ENCODE measurements at places on chromosomes 4 and X. TPM values are rescaled to one million over a fixed set of nuclear protein-coding genes. Genes with fewer than 3 reads are reported as not detected.

DNA sequence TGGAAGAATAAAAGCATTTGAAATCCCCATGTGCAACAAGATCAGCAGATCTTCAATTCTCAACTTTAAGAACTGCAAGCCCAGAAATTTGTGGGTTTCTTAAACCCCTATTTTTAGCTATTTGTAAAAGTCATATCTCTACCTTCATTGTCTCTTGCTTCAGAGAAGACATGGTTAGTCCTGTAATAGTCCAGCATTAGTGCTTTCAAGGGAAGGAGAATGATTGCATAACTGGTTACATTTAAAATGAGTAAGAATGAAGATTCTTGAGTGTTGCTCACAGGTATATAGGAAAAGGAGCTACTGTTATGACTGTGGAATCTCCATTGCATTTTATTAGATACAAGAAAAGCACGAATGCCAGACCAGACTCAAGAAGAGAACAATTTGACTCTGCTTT is 84.0 kb downstream of the CCSER1 start:
- H3K4me3 ChIP-seq = no peak overlapping the region
- no peaks in the 10 kb centered on the region for H3K27me3 ChIP-seq
- H3K4me1 ChIP-seq = no peaks in the 10 kb centered on the region
- DNase-seq = no peak
- H3K27ac ChIP-seq = no peak overlapping the region
- no peaks in the 10 kb centered on the region for H3K36me3 ChIP-seq

GRCh38 chr4:48300004-48300403 is 30.4 kb upstream of the TEC start:
- no peak overlapping the region for H3K4me3 ChIP-seq
- DNase-seq = no peak
- H3K4me1 ChIP-seq = no peaks in the 10 kb centered on the region
- H3K27ac ChIP-seq = no peak overlapping the region
- H3K27me3 ChIP-seq = peaks cover 7% of the 10 kb centered on the region

DNA sequence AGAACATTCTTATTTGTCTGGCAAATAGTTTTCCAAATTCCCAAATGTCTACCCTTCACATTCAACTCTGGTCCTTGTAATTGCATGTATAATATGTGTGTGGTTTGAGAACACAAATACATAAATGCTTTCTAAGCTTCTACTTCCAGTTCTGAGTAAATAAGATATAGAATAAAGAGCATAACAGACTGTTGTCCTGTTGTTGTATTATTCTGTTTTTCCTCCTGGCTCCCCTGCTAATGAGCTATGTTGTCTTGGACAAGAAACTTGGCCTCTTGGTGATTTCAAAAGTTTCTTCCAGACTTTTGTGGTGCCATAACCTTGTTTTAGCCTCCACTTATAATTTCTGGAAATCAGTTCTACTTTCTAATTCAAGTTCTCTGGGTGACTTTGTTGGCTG is 75.3 kb upstream of the USP38 start:
- no peak overlapping the region for H3K4me3 ChIP-seq
- DNase-seq = no peak
- no peak overlapping the region for H3K27ac ChIP-seq
- H3K36me3 ChIP-seq = no peaks in the 10 kb centered on the region
- H3K4me1 ChIP-seq = no peaks in the 10 kb centered on the region

The ARHGAP10 gene
- 40.8 TPM for total RNA-seq

DNA sequence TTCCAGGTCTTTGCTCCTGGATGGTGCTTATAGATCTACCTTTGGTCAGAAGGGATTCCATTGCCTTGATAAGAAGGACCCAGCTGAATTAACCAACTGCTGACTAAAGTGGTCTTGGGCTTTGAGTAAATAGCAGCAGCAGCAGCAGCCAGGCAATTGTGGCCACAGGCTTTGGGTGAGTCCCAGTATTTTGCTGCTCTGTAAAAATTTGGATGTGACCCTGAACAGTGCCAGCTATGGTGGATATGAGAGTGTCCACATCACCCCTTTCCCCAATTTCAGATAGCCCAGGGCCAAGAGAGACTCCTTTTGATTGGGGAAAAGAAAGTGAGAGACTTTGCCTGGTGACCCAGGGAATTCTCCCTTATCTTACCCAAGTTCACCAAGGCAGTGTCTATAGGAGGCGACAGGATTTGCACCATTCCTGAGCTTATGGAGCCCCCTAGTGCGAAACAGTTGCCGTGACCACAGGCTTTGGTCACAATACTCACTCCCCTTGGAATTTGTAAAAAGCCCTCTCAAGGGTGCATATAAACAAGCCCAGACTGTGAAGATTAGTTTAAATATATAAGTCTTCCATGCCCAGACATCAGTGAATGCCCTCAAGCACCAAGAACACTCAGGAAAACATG is 518.0 kb downstream of the TMA16 start:
- H3K4me3 ChIP-seq = no peak overlapping the region
- no peak for DNase-seq
- no peaks in the 10 kb centered on the region for H3K27me3 ChIP-seq
- no peaks in the 10 kb centered on the region for H3K36me3 ChIP-seq

The LRRC66 gene
- 0.24 TPM for total RNA-seq

The RNF212 gene
- 3.1 TPM for total RNA-seq

DNA sequence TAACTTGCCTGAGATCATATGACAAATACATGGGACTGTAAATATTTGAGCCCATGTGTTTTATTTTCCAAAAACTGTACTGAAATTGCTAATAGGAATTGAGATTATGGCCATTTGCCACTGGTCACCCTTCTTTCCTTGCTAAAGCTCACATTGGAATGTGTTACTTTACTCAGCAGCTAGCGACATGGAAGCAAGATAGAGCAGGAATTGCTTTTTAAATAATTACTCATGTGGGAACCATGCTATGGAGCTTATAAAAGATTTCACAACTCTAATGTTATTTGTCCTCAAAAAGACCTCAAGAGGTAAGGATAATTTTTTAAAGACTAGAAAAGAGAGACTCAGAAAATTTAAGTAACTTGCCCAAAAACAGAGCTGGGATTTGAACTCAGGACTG is 48.8 kb upstream of the AFAP1 start:
- H3K4me1 ChIP-seq = no peaks in the 10 kb centered on the region
- no peak overlapping the region for H3K4me3 ChIP-seq
- H3K27ac ChIP-seq = no peak overlapping the region
- no peaks in the 10 kb centered on the region for H3K27me3 ChIP-seq

DNA sequence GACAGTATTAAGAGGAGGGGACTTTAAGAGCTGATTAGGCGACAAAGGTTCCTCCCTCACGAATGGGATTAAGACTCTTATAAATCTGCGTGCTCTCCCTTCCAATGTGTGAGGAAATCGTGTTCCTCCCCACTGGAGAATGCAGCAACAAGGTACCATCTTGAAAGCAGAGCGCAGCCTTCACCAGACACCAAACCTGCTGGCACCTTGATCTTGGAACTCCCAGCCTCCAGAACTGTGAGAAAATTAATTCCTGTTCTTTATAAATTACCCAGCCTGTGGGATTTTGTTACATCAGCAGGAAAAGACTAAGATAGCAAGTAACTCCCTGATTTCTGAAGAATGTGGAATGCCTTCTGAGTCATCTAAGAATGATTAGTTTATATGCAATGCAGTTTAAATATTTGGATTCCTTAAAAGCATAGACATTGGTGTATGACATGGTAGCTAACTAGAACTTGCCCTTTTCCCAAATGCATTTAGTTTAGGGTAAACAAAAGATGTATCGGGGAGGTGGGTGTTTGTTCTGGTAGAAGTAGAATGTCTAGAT is 86.1 kb downstream of the USP46 start:
- no peaks in the 10 kb centered on the region for H3K36me3 ChIP-seq
- DNase-seq = no peak
- no peak overlapping the region for H3K27ac ChIP-seq
- no peaks in the 10 kb centered on the region for H3K4me1 ChIP-seq
- H3K4me3 ChIP-seq = no peak overlapping the region
- no peaks in the 10 kb centered on the region for H3K27me3 ChIP-seq

- H3K36me3 ChIP-seq = no peaks in the 10 kb centered on the region
- H3K27ac ChIP-seq = no peak overlapping the region
- no peaks in the 10 kb centered on the region for H3K27me3 ChIP-seq
- no peaks in the 10 kb centered on the region for H3K4me1 ChIP-seq
Observed at GRCh38 chr4:17866810-17867209, 56.0 kb downstream of the NCAPG start.

DNA sequence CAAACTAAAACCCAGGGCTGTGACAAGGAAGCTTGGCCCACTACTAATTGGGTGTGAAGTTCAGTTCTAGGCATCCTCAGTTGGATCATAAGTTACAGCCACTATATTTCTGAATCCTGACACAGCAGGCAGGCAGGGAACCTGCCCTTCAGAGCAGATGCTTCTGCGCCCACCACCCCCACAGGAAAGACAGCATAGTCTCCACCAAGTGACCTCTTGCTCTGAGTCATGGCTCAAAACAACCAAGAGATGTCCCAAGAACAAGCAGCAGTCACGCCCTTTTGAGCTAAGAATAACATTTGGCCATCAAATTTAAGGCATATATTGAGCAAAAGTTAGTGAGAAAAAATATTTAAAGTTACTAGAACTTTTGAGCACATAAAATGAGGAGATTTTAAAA is 170.7 kb upstream of the SMARCAD1 start:
- no peak for DNase-seq
- no peak overlapping the region for H3K4me3 ChIP-seq
- no peaks in the 10 kb centered on the region for H3K27me3 ChIP-seq
- no peaks in the 10 kb centered on the region for H3K36me3 ChIP-seq

DNA sequence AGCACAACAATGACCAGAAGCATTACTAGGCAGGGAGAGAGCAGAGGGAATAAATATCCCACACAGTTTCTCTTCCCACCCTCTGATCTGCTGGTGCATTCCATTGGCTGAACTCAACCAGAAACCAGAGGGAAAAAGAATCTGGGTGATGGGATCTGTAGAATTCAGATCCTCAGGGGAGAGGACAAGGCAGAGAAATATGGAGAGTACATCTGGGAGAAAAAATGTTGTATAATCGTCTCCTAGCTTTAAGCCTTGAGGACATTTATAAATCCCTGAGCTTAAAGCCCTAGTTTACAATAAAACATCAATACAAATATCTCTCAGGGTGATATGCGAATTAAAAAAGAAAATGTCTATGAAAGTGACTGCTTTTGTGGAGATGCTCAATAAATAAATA is 368.1 kb upstream of the MAD2L1 start:
- no peak overlapping the region for H3K4me3 ChIP-seq
- no peaks in the 10 kb centered on the region for H3K4me1 ChIP-seq
- DNase-seq = no peak
- no peaks in the 10 kb centered on the region for H3K27me3 ChIP-seq
- H3K27ac ChIP-seq = no peak overlapping the region

The NPY2R gene
- total RNA-seq = not detected

GRCh38 chr4:142128529-142128928 is 492.1 kb downstream of the IL15 start:
- H3K27ac ChIP-seq = no peak overlapping the region
- H3K4me1 ChIP-seq = no peaks in the 10 kb centered on the region
- no peaks in the 10 kb centered on the region for H3K36me3 ChIP-seq
- H3K27me3 ChIP-seq = no peaks in the 10 kb centered on the region

- H3K4me1 ChIP-seq = no peaks in the 10 kb centered on the region
- H3K27ac ChIP-seq = peak overlapping the region; percentile 65
- no peak overlapping the region for H3K4me3 ChIP-seq
- H3K36me3 ChIP-seq = no peaks in the 10 kb centered on the region
- peak; percentile 41 for DNase-seq
Observed at GRCh38 chr4:184599492-184600135, 49.6 kb downstream of the CASP3 start.

GRCh38 chr4:3041192-3042142 is 32.9 kb downstream of the HTT-AS start:
- no peaks in the 10 kb centered on the region for H3K36me3 ChIP-seq
- DNase-seq = peak; percentile 85
- H3K4me1 ChIP-seq = peaks cover 10% of the 10 kb centered on the region

The JAKMIP1 gene
- total RNA-seq = 4.3 TPM

The CFAP99 gene
- 3.4 TPM for total RNA-seq

DNA sequence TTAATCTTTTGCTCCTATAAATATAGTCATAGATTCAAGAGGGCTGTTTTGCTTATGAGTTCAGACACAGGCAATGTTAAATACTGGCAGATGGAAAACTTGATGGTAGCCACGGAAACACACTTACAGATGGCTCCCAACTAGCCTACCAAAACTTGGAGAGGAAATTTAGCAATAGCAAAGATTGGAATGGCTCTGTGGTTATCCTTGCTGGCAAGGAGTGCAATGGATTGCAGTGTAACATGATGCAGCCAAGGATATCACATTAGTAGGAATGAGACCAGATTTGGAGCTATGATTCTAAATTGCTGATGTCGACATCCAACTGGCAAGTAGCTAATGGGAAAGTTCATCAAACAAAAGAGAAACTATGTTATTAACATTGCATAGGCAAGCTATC is 791.0 kb upstream of the DIAPH2 start:
- H3K27me3 ChIP-seq = no peaks in the 10 kb centered on the region
- H3K36me3 ChIP-seq = no peaks in the 10 kb centered on the region
- no peak overlapping the region for H3K4me3 ChIP-seq

DNA sequence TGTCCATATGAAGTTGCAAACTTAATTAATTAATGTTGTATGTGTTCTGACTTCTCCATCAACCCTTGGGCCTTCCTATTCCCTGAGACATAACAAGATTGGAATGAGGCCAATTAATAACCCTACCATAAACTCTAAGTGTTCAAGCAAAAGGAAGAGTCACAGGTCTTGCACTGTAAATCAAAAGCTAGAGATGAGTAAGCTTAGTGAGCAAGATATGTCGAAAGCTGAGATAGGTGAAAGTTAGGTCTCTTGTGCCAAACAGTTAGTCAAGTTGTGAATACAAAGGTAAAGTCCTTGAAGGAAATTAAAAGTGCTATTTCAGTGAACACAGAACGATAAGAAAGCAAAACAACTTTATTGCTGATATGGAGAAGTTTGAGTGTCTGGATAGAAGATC is 58.2 kb upstream of the GPRIN3 start:
- H3K4me1 ChIP-seq = no peaks in the 10 kb centered on the region
- DNase-seq = no peak
- no peaks in the 10 kb centered on the region for H3K27me3 ChIP-seq

The ZNF711 gene
- total RNA-seq = 66.8 TPM

GRCh38 chrX:20431486-20431885 is 164.8 kb upstream of the RPS6KA3 start:
- no peak overlapping the region for H3K27ac ChIP-seq
- no peaks in the 10 kb centered on the region for H3K4me1 ChIP-seq
- no peak for DNase-seq
- H3K27me3 ChIP-seq = peaks cover 8% of the 10 kb centered on the region

The DNAAF6 gene
- not detected for total RNA-seq

DNA sequence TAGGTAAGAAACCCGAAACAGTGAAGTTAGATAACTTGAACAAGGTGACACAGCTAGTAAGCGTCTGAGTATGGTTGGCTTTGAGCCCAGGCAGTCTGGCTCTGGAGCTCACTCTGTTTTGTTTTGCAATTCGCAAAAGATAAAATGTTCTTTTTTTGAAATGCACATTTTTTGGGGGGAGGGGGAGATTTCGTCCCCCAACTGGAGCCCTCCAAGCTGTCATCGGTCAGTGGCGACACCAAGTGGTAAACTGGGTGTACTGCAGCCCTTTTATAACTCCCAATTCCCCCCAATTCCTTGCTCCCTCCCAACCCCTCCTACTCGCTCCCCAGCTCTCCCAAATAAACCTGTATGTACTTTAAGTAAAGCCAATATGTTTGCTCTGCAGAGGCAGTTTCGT is 2.8 kb upstream of the CLCN5 start:
- DNase-seq = peak; percentile 78
- H3K27ac ChIP-seq = no peak overlapping the region
- no peak overlapping the region for H3K4me3 ChIP-seq
- H3K4me1 ChIP-seq = peaks cover 10% of the 10 kb centered on the region
